ENCODE measurements at places on chromosomes 13 and 19.

GRCh38 chr19:50835103-50835784, 1.9 kb upstream of the KLK15 start:
- DNase-seq: peak; percentile 29
- H3K36me3 ChIP-seq: no peaks in the 10 kb centered on the region
- no peak overlapping the region for H3K27ac ChIP-seq
- peak overlapping the region; percentile 34 for H3K4me3 ChIP-seq
- H3K4me1 ChIP-seq: no peaks in the 10 kb centered on the region

DNA sequence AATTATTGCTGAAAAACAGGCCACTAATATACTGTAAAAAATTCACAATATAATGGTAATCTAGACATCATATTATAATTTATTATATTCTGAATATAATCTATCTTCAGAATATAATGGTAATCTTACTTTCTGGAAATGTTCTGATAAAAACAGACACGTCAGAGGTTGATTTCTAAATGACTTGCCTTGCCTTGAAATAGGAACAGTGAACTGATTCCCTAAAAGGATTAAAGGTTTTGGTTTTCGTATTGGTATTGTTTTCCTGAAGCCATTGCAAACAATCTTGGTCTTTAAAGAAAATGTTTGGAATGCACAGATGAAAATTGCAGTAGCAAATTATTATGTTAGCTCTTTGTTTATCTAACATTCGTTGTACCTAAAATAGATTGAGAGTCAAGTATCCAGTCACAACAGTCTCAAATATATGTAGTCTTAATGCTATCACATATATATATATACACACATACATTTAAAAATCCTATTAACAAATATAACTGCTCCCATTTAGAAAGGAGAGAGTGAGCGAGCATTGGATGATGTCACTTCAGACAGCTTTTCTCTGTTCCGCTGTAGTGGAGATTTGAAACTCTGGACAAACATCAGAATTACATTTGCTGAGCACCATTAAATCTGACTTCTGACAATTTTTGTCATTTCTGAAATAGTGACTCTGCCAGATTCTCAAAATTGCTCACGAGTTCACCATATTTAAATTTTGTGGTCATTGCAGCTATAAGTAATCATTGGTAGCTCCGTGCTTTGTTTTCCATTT, 1.7 kb downstream of the ITM2B start:
- H3K36me3 ChIP-seq: peaks cover 4% of the 10 kb centered on the region
- H3K4me1 ChIP-seq: peaks cover 9% of the 10 kb centered on the region
- no peak overlapping the region for H3K4me3 ChIP-seq
- peak overlapping the region; percentile 65 for H3K27ac ChIP-seq
- no peaks in the 10 kb centered on the region for H3K27me3 ChIP-seq

- peaks cover 12% of the 10 kb centered on the region for H3K4me1 ChIP-seq
- no peak for DNase-seq
- H3K4me3 ChIP-seq: no peak overlapping the region
- no peaks in the 10 kb centered on the region for H3K27me3 ChIP-seq
Observed at GRCh38 chr19:1428738-1429391, 9.3 kb upstream of the RPS15 start.

GRCh38 chr13:101982903-101983302, 418.9 kb downstream of the FGF14 start:
- no peak for DNase-seq
- H3K36me3 ChIP-seq: no peaks in the 10 kb centered on the region
- H3K27ac ChIP-seq: no peak overlapping the region

GRCh38 chr13:64529874-64530485, 2700.2 kb downstream of the PCDH9 start:
- no peaks in the 10 kb centered on the region for H3K36me3 ChIP-seq
- H3K4me3 ChIP-seq: no peak overlapping the region
- no peaks in the 10 kb centered on the region for H3K4me1 ChIP-seq
